ENCODE measurements at places on chromosomes 6 and 20.

- DNase-seq, result no peak
Observed at GRCh38 chr6:104349191-104349590, 510.5 kb downstream of the HACE1 start.

- DNase-seq, result no peak
Observed at GRCh38 chr6:1536526-1537429, 72.9 kb upstream of the FOXC1 start.

- DNase-seq, result peak; percentile 53
Observed at GRCh38 chr20:8535403-8536261, 403.6 kb downstream of the PLCB1 start.

- no peak for DNase-seq
Observed at GRCh38 chr20:37574199-37574890, 46.7 kb upstream of the BLCAP start.

DNA sequence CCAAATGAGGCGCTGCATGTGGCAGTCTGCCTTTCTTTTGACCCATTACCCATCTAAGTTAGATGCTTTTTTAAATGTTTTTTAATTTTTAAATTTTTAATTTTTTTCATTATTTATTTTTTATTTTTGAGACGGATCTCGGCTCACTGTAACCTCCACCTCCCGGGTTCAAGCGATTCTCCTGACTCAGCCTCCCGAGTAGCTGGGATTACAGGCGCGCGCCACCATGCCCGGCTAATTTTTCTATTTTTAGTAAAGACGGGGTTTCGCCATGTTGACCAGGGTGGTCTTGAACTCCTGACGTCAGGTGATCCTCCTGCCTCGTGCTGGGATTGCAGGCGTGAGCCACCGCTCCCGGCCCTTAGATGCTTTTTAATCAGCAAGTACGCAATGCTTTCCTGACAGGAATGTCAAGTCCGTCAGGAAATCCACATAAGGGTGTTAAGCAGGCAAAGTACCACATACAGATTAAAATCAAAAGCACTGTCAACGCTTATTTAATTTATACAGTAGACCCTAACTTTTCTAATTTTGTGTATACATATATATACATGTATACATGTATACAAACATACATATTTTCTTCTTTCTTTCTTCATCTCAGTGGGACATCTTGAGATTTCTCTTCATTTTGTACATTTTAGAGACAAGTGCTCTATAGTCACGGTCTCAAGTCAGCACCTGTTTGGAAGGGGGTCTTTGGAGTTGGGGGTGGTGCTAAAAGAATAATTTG, 995 bp upstream of the GSTA4 start:
- DNase-seq, result peak; percentile 78

DNA sequence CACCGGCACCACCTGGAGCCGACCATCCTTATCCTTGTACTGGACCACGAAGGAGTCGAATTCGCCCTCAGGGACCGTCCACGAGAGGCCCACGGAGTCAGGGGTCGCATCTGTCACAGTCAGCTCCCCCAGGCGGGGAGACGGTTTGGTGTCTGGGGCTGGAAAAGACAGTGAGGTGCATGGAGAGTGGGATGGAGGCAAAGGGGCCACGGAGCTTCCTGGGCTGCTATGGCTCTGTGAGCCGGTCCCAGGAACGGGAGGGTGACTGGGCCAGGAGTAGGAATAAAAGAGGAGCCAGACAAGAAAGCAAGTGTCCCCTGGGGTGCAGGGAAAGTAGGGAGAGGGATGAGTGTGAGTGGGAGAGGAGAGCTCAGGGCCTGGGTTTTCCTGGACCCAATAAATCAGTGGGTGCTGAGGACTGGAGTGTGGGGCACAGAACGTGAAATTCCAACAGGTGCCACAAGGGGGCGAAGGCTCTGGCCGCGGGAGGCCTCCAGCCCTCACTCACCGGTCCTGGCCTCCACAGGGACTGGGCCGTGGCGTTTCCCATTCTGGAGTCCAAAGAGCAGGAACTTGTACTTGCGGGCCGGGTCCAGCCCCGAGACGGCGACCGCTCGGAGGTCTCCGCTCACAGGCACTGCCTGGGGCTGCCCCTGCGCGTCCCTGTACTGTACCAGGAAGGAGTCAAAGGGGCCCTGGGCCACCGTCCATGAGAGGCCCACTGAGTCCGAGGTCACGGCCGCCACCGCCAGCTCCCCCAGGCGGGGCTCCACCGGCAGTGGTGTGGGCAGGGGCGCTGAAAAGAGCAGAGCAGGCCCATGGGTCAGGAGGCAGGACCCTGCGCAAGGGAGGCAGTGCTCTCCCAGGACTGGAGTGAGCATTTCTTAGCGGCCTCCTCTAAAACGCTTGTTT, 9.9 kb downstream of the CYP21A2 start:
- peak; percentile 45 for DNase-seq

DNA sequence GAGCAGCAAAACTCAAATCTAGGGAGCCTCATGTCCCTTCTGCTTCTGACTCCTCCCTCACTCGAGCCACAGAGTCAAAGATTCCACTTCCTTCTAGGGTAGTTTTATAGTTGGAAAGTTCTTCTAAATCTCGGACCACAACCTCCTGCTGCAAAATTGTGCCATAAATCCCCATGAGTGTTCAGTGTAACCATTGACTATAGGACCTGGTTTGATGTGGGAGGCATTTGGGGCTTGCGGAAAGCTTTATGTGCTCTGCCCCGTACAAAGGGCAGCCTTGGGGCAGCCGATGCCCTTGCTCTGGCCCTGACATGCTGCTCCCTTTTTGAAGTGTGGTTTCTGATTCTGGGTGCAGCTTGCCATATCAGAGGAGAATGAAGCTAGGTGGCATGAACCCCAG, 43.6 kb upstream of the IER3 start:
- no peak for DNase-seq

DNA sequence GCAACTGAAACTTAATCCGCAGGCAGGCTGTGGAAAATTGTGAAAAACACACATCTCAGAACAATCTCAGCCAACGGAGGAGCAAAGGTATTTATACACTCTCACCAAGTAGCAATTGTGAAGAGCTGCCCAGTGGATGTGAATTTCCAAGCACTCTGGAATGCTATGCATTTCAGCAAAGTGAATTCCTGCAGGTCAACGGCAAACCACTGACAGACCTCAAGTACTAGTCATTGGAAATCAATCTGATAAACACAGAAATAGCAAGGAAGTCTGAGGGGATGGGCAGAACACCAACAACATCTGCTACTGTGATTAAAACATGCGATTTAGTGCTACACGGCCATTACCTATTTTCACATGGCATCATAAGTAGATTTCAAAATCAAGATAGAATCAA, 429.1 kb downstream of the HTR1B start:
- peak; percentile 59 for DNase-seq

- no peak for DNase-seq
Observed at GRCh38 chr6:327538-328116, 35.3 kb downstream of the DUSP22 start.

DNA sequence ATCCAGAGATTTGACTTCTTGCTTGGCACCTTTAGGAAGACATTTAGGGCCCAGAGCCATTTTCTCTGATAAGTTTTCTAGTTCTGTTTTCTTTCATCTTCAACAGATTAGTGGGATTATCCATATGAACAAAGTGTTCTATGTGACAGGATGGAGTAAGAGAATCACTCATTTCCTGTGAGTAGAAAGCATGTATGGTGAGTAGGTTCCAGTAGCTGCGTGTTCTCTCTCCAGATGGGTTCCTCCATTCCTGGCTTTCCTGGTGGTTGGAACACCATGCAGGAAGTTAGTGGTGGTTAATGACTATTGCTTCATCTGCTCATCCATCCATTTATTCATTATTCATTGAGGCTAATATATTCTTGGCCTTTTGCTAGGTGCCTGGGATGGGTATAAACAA, 54.0 kb downstream of the EFCAB8 start:
- no peak for DNase-seq

DNA sequence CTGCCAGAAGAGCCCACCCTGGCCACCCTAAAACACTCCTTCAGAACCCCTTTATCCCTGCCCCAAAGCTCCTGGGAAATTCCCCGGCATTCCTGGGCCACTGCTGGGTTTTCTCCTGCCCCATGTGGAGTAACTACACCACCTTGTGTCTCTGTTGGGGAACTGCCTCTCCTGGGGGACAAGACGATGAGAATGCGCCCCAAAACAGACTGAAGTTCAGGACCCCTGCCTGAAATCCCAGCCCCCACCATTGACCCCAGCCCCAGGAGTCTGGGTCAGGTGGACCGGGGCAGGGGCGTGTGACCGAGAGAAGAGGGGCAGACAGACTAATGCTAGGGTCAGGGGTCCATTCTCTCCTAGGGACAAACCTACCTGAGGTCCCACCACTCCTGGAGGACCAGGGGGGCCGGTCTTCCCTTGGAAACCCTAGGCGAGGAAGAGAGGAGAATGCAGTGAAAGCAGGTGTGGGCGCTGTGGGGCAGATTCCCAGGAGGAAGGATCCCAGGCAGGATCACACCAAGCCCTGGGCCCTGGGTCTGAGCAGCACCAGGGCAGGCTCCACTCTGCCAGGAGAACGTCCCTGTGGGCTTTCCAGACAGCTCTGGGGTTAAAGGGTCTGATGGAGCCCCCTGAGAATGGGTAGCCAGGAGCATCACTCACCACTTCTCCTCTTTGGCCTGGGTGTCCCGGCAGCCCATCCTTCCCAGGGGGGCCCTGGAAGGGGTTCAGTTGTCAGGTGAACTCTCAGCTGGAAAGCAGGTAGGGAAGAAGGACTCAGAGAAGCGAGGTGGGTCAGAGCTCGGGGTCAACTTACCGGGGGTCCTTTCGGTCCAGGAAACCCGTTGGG, 19.4 kb downstream of the COL11A2 start:
- DNase-seq, result no peak

All from SJCRH30 (cell line).